ENCODE measurements at places on chromosomes 6 and 20.

GRCh38 chr6:29970711-29971110 lies 28.4 kb downstream of the HLA-A start:
- DNase-seq, result no peak

DNA sequence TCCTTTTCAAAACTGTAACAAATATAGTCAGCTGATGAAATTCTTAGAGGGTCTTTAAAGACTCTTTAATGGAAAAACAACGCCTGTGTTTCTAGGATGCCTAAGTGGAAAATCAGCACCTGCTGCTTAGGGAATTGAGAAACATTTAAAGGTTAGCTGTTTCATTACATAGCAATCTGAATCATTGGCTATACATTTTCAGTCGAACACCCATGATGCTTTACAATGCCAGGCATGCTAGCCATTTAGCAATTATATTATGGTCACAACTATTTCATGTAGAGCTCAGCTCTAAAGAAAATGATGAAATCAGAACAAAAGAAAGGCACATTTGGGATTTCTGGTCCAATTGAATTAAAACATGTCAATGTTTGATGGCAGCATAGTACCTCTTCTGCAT lies 270.3 kb upstream of the SYNCRIP start:
- no peak for DNase-seq

- no peak for DNase-seq
These were observed 63.6 kb upstream of the STX16 start for GRCh38 chr20:58587467-58587866.

DNA sequence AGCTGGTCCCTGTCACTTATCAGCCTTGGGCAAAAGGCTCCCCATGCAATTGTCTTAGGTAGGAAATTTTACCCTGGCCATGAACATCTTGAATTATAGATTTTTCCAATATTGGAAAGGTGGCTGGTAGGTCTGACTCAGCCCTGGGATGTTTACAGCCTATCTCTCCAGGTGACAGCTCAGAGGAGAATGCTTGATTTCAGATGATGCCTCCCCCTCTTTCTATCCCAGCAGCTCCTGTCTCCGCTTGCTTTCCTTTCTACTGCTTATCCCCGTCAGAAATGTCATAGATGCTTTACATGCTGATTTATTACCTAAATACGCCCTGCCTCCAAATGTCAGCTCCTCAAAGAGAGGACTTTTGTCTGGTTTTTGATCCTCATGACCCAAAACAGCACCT lies 109.6 kb downstream of the NFATC2 start:
- no peak for DNase-seq

DNA sequence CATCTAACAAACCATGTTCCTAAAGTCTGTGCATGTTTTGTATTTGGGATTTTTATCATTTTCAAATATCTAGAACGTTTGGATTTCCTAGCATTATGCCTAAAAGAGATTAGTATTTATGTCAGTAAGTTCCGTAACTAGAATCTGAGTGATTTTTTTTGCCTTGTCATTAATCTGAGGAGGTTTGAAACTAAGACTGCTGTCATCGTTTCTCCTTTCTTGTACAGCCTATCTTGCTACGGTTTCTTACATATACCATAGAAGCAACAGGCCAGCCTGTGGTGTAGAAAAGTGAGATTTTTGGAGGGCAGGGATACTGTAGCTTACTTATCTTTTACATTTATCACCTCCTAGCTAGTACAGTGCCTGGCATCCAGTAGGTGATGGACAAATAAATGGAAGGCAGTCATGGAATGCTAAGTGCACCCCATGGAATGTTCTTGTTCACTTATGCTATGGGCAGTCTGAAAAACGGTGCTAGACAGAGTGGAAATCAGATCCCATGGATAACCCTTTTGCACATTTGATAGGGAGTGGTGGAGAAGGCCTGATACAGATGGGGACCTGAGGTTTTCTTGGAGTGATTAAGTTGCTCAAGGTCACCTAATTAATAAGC lies 93.9 kb downstream of the ARID1B start:
- DNase-seq, result no peak

DNA sequence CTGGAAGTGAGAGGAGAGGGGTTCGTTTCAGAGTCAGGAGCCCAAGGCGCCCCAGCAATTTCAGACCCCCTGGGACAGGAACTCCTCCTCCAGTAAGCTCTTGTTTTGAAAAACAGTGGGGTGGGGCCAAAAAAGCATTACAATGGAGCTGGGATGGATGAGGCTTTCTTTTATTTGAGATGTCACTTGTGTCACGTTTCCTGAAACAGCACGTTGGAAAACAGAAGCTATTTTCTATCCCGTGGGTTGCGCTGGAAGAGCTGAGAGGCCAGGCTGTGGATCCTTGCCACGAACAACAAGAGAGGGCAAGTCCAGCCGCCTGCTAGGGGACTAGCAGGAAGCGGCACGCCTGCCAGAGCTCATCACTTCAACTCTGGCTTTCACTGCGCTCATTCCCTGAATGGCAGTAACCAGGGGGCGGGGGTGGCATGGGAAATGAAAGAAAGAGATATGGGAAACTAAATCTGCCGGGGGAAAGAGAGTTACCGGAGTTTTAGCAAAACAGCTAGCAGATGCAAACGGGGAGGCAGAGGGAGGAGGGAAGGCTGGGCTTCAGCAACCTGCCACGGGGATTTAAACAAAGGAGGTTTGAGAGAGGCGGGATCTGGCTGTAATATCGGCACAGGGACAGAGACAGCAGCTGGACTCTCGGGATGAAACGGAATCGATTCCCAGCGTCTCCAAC lies 34.6 kb downstream of the GCNT2 start:
- DNase-seq, result no peak

DNA sequence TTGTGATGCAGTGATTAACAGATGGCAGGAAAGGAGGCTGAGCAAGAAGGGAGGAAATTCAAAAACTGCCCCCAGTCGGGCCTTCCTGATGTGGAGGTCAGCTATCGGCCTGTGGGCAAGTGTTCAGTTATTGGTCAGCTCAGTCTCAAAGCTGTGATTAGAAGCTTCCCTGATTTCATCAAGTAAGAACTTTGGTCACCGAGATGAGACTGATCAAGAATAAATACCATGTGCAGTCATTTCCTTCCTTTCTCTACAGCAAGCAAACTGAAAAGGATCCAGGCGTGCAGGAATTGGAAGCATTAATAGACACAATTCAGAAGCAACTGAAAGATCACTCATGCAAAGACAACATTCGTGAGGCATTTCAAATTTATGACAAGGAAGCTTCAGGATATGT lies 69.7 kb downstream of the EFHC1 start:
- no peak for DNase-seq

- DNase-seq, result no peak
These were observed 464.9 kb downstream of the EPM2A start for GRCh38 chr6:145270464-145270863.

GRCh38 chr20:53097791-53098190 lies 125.6 kb downstream of the TSHZ2 start:
- no peak for DNase-seq

GRCh38 chr20:50393990-50394561 lies 116.1 kb upstream of the PTPN1 start:
- DNase-seq, result no peak

GRCh38 chr6:21201187-21201586 lies 392.4 kb upstream of the SOX4 start:
- DNase-seq, result no peak

- no peak for DNase-seq
These were observed 170.3 kb downstream of the TSHZ2 start for GRCh38 chr20:53142225-53143127.

DNA sequence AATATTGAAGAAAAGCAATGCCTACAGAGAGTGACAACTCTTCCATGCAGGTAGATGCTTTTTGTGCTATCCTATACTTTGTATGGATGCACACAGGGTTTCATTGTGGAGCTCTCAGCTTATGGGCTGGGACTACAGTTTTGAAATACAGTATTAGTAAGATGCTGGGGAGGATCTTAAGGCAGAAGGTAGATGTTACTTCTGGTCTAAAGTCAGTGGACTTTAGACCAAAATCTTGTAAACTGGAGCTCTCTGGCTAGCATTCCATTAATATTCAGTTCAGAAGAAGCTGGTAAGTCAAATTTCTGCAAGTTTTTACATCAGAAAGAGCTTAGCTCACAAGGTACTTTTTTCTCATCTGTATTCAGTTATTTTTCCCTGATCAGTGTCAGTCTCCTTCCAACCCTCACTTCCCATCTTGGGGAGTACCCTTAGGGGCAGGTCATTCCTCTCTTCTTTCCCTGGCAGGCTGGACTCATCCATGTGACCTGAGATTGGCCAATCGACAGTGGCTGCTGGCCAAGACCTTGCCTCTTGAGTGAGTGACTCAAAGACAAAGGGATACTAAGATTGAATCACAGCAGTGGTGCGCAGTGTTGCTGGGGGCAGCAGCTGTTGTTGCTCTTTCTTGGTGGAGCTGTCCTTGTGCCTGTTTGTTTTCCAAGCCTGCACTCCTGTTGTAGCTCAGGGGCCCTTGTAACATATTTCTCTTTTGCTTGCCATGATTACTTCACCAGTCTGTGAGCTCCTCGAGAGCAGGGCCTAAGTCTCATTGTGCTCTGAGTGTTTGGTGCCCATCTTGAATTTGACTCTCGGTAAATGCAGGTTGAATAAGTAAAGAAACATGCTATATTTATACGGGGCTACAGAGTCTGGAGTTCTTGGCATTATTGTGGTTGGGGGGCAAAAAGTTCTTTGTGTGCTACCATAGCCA lies 2.8 kb upstream of the PHF20 start:
- DNase-seq, result no peak

- no peak for DNase-seq
These were observed 62.0 kb downstream of the TRIM38 start for GRCh38 chr6:26024651-26025046.

DNA sequence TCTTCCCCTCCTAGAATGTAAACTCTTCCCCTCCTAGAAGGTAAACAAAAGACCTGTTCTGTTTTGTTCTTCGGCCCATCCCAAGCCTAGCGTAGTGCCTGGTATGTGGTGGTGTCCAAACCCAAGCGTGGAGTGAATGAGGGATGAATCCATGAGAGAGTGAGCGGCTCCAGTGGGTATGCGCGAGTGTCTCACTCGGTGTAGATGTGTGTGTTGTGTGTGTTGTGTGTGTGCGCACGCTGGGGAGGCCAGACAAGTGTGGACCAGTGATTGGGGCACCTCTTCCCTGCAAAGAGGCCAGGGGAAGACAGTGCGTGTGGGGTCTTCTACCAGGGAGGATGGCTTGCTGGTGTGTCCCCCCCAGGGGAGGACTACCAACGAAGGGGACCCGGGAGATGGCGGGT lies 392 bp upstream of the SLC2A10 start:
- no peak for DNase-seq

DNA sequence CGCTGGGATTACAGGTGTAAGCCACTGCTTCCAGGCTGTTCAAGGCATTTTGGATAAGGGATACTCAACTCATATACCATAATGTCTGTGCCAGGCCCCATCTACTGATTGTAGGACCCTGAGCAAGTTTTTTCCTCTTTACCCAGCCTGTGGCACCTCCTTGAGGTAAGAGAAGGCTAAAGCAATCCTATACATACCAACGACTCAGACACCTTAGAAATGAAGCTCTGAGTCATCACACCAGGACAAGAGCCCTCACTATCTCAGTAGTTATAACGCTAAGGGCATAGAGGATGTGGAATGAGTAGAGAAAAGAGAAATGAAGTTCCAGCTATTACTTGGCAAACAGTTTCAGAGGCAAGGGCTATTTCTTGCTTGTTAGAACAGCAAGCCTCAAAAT lies 16.9 kb downstream of the NDRG3 start:
- no peak for DNase-seq

DNA sequence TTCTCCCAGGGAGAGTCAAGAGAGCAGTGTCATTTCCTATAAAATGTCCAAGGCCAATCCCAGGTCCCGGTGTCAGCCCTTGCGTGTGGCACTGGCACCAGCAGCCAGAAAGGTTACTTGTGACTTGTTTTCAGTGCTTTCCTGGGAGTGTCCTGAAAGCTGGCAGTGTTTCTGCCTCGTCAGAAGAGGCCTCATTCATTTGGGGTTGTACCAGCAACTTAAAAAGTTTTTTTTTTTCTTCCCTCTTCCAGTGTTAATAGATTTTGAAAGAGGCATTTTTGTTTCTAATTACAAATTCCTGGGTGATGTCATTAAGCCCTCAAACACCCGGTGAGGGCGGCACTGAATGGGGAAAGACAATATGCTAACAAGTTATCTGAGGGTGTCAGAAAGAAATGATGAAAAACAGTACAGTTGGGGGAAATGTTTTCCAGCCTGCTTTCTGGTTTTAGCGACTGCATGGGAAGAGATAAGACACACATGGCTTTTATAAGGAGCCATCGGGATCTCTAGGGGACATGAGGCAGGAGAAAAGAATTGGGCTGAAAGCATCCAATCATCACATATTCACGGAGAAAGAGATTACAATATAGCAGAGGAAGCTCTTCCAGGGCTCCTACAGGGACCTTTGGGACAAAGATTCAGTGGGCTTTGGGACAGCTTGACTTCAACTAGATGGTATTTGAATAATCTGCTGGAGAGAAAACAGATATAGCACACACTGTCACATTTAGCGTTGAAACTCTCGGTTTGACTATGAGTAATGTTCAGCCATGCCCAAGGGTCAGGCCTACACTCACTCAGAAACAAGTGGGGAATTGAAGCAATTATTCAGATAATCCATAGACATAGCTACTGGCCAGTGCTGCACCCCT lies 153.0 kb downstream of the BCAS1 start:
- no peak for DNase-seq

- no peak for DNase-seq
These were observed 16.3 kb downstream of the ACSS2 start for GRCh38 chr20:34892671-34893070.

- DNase-seq, result no peak
These were observed 41.0 kb upstream of the PDE7B start for GRCh38 chr6:135810486-135810885.

GRCh38 chr20:62646851-62647520 lies 4.7 kb downstream of the SLCO4A1 start:
- no peak for DNase-seq

GRCh38 chr20:56371977-56372376 lies 13.2 kb downstream of the FAM210B start:
- DNase-seq, result no peak

DNA sequence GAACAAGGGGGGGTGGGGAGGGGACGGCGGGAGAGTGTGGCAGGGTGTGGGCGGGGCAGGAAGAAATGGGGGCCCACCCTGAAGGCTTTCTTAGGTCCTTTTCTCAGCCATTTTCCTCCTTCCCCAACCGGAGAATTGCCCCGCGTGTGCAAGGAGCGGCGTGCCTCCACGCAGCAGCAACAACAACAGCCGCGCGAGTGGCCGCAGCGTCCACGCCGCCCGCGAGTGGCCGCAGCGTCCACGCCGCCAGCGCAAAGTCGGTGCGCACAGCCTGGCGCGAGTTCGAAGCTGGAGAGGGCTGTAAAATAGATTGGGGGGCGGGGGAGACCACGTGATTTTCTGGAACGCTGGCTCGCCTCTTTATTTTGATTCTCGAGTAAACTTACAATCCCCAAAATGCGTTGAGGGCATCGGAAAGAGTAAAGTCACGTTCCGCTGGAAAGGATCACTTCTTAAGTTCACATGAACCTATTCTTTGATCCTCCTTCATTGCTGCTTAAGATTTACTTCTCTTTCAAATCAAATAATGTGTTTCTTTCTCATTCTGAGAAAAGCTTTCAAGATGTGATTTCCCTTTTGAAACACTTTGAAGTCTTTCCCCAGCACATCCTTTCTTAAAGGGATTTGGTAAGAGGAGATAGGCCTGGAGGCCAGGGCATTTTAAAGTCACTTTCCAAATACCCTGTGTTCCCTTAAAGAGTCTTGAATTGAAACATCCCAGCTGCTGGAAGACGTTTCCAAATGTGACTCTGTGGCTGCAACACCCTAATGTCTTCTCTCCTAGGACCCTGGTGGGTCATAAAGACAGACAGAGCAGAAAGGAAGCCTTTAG lies 66.7 kb upstream of the ZNF217 start:
- DNase-seq, result no peak
